AG04449 (cell line): ENCODE measurements at places on chromosomes 3 and 15.

DNA sequence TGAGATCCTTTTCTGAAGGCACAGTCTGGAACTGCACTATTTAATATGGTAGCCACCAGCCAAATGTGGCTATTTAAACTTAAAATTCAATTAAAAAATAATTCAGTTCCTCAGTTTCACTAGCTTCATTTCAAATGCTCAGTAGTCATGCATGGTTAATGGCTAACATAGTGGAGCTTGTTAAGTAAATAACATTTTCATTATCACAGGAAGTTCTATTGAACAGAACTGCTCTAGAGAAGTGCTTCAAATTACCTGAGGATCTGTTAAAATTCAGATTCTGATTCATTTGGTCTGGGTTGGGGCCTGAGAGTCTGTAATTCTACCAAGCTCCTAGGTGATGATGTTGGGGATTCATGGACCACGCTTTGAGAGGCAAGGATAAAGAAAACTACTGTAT lies 109.6 kb upstream of the THRB start:
- DNase-seq, result no peak

DNA sequence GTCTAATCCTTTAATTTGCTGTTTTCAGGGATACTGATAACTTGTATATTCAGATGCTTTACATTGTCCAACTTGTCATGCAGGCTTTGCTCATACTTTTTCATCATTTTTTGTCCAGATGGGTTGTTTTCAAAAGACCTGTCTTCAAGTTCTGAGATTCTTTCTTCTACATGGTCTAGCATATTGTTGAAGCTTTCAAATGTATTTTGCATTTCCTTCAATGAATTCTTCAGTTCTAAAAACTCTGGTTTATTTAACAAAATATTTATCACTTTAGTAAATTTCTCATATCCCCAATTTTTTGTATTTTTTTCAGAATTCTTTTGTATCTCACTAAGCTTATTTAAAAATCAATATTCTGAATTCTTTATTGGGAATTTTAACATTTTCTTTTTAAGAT lies 388.3 kb upstream of the IL12A start:
- no peak for DNase-seq

- no peak for DNase-seq
Observed at GRCh38 chr3:140822401-140823047, 119.1 kb upstream of the SLC25A36 start.

GRCh38 chr15:55549305-55549704 lies 38.8 kb downstream of the PYGO1 start:
- no peak for DNase-seq

- no peak for DNase-seq
Observed at GRCh38 chr3:41116851-41117250, 82.5 kb upstream of the CTNNB1 start.

- no peak for DNase-seq
Observed at GRCh38 chr3:42873221-42873982, 2.3 kb downstream of the CYP8B1 start.

- no peak for DNase-seq
Observed at GRCh38 chr3:183845608-183846288, 20.4 kb upstream of the MAP6D1 start.
